ENCODE measurements at places on chromosomes 16 and 17.

DNA sequence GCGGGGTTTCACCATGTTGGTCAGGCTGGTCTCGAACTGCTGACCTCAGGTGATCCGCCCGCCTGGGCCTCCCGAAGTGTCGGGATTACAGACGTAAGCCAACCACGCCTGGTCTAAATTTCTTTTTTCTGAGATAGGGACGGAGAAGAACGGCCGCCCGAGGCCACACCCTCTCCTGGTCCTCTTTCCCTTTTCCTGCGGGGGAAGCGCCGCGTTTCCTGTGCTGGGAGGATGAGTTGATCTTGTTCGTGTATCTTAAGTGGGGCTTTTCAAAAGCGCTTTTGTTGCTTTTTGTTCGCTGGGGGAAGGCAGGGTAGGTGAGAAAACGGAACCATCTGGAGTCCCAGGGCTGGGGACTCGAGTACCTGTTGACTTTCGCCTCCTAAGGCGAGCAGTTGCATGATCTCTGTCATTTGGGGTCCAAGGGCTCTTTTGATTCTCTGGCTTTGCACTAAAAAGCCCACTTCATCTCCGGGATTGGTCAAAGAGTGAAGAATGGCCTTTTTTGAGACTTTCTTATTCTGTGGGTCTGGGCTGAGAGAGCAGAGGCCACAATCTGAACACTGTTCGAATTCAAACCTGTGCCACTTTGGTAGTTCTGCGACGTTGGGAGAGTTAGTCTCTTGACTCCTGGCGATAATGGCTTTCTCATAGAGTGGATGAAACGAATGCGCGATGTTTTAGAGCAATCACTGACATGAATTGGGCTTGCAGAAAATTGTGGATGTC, 1.3 kb downstream of the FUS start:
- no peak for DNase-seq

- no peak for DNase-seq
These were observed 29.7 kb downstream of the ESRP2 start for GRCh38 chr16:68206245-68206644.

GRCh38 chr17:42521036-42521435, 15.0 kb upstream of the NAGLU start:
- DNase-seq, result no peak

DNA sequence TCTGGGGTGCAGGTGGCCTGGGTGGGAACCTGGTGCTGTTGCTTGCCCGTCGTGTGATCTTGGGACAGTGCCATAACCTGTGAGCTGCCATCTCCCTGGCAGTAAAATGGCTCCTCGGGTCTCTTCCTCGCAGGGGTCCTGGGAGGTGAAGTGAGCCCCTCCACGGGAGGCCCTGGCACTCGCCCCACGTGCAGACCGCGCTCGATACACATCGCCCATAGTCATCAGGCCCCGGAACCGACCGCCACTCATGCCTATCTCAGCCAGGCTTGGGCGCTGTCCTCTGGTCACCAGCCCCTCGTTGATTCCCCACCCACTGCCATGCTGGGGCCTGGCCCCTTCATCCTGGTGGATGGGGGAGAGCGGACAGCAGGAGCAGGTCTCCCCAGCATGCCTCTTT, 21.5 kb upstream of the OSGIN1 start:
- DNase-seq, result peak; percentile 65

DNA sequence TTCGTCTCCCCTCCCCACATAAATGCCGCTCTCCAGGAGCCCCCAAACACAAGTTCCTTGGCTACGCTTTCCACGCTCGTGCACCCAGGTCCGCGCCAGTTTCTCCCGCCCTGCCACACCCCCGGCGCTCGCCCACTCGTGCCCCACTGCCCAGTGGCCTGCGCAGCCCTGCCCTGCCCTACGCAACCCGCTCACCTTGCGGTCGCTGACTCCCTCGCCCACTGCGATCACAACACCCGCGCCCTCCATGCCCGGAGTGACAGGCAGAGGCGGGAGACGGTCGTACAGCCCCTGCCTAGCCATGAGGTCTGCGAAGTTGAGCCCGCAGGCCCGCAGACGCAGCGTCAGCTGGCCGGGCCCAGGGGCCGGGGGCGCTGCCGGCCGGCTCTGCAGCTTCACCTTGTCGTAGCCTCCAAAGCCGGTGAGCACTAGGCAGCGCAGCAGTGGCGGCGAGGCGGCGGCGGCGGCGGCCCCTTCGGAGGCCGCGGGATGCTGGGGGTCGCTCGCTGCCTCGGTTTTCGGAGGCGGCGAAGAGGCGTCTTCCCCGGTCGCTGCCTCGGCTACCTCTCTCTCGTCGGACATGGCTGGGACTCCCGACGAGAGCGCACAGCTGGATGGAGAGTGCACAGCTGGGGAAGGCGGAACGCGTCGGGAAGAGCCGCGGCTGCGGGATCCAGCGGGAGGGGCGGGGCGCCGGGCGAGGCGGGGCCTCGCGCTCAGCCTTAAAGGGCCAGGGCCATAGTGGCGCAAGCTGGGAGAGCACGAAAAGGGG, at the start of gene VAT1:
Gene VAT1, minus strand, starts transcription at position 645 of the 772 bp plus-strand sequence. Its CDS starts 63 bp downstream, at position 582.
- peak; percentile 92 for DNase-seq

- DNase-seq, result peak; percentile 80
These were observed 1.1 kb downstream of the CREBBP start for GRCh38 chr16:3879258-3879886.

All from Right ventricle myocardium inferior (tissue), 1 donor.